ENCODE measurements at places on chromosomes 11 and 22. TPM values are rescaled to one million over a fixed set of nuclear protein-coding genes. Genes with fewer than 3 reads are reported as not detected.

Gene ANO9
- 7.2 TPM for polyA plus RNA-seq

DNA sequence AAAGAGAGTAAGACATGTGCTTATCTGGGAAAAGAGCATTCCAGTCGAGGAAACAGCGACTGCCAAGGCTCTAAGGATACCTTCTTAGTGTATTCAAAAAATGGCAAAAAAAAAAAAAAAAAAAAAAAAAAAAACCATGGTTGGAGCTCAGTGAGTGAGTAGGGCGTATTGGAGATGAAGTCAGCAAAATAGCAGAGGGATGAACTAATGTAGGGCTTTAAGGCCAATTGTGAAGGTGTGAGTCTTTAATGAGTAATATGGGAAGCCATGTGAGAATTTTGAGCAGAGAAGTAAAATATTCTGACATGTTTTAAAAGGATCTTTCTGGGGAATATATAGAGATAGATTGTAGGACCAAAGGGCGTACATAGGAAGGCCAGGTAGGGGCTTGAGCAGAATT lies 498.6 kb upstream of the ISX start:
- no peak for DNase-seq

DNA sequence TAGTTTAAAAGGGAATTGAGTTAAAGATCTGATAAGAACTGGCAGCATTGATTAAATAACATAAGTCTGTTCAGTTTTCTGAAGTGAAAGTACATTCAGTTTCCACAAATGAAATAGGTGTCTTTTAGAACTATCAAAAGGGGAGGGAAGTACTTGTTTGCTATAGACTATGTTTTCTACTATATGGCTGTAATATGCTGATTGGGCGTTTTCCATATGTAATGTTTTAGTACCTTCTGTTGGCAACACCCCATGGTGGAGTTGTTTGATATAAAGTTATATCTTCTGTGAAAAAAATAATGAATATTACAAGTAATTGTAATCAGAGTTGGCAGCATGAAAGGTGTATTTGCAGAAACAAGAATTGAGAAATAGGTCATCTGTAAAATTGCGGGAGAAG lies 237.6 kb downstream of the JRKL start:
- no peak for DNase-seq

GRCh38 chr11:60357771-60358170 lies 20.6 kb upstream of the MS4A7 start:
- no peak for DNase-seq

Gene C11orf65
- polyA plus RNA-seq = 1.9 TPM

DNA sequence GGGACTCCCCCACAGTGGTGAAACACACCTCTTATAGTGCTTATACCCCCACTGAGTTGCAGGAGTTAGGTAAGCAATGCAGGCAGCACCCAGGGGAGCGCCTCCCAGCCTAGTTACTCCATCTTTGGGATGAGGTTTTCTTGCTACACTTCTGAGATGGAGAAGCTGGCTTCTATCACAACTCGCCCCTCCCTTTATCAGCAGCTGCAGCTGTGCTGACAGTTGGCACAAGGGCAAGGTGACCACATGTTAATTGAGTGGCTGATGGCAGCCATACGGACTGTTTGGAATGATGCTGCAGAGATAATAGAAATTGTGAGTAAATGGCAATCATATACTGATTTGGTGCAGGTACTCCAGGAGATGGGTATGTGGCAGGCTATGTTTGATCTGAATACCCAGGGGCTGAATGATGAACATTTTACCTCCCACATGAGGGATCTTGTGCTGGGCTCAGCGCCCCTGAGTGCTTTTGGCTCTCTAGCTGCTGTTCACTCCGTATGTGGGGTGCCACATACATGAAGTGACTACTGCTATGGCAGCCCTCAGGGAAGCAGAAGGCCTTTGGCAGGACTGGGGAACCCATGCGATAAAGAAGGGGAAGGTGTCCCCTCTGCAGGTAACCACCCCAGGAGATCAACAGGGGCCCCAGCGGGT lies 29.2 kb upstream of the KCNA4 start:
- no peak for DNase-seq

Gene LRRC74B
- 1.2 TPM for polyA plus RNA-seq

GRCh38 chr11:36713715-36714114 lies 115.7 kb upstream of the RAG2 start:
- no peak for DNase-seq

GRCh38 chr11:10097615-10098014 lies 196.4 kb downstream of the SBF2 start:
- DNase-seq = no peak

GRCh38 chr11:5550440-5551095 lies 2.2 kb upstream of the OR52H1 start:
- DNase-seq = no peak

DNA sequence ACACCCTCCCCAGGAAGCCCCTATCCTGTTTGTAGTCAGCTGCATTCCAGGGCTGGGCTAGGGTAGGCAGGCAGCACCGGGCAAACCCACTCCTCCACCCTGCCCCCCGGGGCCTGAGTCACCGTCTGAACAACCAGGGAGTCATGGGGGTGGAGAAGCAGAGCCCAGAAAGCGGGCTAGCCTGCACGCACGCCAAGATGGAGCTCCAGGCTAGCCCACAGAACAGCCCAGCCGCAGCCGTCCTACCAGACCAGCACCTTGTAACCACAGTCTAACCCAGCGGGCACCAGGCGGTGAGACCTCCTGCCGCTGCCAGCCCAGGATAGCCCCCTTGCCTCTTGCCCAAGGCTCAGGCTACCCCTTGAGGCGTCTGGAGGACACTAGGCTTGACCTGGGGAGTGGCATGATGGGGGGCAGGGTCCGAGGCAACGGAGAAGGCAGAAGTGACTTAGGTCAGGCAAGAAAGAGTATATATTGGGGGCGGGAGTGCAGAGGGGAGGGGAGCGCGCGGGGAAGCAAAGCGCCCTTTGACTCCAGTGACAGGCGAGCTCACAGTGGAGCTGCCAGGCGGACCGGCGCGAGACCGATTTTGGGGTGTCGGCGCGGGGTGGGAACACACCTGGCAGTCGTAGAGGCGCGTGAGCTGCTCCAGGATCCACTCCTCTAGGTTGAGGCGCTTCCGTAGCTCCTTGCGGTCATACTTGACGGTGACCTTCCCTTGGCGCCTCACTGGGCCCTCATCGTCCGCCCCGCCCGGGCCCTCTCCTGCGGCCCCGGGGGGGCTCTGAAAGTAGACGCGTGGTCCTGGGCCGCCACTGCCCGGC lies 734 bp downstream of the PPP1R14B start:
- DNase-seq = no peak

- no peak for DNase-seq
These were observed 604.7 kb downstream of the TBC1D22A start for GRCh38 chr22:47367107-47367690.

GRCh38 chr11:46112961-46113607 lies 8.2 kb downstream of the PHF21A start:
- DNase-seq = peak; percentile 36

- DNase-seq = no peak
These were observed 15.5 kb upstream of the RAC2 start for GRCh38 chr22:37259540-37260029.

Gene PRR33
- polyA plus RNA-seq = 0.47 TPM

- DNase-seq = no peak
These were observed 35.0 kb downstream of the HIRA start for GRCh38 chr22:19396561-19396933.

Gene SERHL2
- 7.9 TPM for polyA plus RNA-seq

Gene POU2AF2
- polyA plus RNA-seq = 0.09 TPM

GRCh38 chr11:78883506-78883905 lies 308.8 kb upstream of the NARS2 start:
- no peak for DNase-seq

DNA sequence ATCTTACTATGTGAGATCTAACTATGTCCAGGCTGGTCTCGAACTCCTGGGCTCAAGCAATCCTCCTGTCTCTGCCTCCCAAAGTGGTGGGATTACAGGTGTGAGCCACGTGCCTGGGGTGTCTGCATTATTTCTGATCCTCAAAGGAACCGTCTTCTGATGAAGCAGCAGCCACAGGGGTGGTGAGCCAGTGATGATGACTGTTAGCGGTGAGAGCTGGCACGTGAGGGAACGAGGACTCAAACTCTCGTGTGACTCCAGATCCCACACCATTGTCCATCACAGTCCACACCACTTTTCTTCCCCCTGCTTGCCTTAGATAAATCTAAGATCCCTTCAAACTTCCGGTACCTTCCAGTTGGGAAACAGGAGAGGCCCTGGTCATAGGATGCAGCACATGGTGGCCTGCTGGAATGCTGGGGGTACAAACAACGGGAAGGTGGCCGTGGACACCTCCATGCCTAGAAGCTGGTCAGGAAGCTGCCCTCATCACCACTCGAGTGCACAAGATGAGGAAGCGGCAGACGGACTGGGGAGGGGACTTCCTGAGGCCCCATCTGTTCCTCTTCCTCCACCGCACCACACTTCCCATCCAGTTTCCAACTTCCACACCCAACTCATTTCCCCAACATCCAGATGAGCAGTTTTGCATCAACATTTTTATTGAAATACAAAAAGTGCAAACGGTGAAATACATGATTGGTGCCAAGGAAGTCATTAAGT lies 23.8 kb downstream of the ARHGAP1 start:
- no peak for DNase-seq

GRCh38 chr11:132520199-132520598 lies 1012.1 kb downstream of the OPCML start:
- no peak for DNase-seq

Gene MAP6
- polyA plus RNA-seq = 9.7 TPM

GRCh38 chr11:45942381-45942780 lies 19.9 kb downstream of the LARGE2 start:
- no peak for DNase-seq

- no peak for DNase-seq
These were observed 4.3 kb downstream of the ZC3H7B start for GRCh38 chr22:41305646-41306045.

DNA sequence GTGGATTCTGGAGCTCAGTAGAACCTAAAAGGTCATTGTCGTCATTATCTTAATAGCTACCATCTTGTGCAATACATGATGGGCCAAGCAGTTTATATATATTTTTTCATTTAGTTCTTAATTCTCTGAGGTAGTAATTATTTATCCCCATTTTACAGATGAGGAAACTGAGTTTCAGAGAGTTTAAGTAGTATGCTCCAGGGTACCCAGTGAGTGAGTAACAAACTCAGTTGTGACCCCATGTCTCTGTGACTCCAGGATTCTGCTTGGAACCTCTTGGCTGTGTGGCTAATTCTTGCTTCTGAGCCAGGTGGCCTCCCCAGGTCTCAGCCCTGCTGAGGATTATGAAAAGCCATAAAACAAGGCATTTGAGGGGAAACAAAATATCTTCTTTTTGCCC lies 82.6 kb downstream of the CEP164 start:
- DNase-seq = no peak

- no peak for DNase-seq
These were observed 39.3 kb downstream of the CCDC81 start for GRCh38 chr11:86414032-86414431.

DNA sequence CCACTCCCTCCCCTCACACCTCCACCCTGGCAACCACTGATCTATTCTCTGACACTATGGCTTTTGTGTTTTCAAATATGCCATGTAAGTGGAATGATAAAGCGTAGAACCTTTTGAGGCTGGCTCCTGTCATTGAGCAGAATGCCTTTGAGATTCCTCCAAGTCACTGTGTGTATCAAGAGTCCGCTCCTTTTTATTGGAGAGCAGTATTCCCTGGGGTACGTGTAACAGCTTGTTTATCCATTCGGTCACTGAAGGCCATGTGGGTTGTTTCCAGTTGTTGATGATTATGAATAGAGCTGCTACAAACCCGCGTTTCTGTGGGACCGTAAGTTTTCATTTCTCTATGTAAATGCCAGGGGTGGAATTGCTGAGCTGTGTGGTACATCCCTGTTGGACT lies 10.3 kb downstream of the TP53I11 start:
- DNase-seq = no peak

DNA sequence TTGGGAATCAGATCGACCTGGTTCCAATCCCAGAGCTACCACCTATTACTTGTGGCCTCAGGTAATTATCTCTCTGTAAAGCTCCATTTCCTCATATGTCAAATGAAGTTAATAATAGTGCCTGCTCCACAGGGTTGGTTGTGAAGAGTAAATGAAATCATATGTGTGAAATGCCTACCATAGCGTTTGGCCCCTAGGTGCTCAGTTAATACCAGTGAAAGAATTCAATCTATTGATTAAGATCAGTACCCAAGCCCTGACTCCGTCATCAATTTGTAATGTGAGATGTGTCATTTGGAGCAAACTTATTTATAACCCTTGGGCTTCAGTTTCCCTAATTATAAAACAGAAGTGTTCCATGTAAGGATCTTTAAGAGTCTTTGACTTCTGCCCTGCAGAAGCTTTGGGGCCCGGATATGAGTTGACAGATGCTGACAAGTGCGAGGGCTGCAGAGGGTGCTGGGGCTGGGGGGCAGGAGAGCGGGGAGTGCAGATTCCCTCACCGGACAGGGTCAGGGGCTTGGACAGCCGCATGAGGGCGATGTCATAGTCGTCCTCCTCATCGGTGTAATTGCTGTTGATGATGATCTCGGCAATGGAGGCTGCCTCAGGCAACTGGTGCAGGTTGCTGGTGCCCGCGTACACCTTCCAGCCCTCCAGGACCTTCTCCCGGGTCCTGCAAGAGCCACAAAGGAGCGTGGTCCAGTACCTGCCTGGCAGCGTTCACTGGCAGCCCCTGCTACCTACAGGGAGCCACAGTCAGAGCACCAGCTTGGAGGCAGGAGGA lies 20.9 kb downstream of the TMPRSS13 start:
- no peak for DNase-seq

DNA sequence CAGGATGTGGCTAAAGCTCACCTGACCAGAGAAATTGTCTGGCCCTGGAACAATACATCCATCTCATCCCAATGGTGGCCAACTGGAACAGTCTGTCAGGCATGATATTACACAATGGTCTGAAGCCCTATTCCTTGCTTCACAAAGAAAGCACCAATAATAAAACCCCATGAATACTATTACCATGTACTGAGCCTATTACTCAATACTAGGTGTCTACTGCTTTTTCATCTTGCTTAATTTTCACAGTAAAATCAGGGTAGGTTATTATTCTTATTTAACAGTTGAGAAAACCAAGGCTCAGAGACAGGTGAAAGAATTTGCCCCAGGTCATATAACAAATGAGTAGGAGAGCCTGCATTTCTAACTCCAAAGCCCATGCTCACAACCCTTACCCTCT lies 68.9 kb upstream of the CAPRIN1 start:
- DNase-seq = no peak

Gene ZFP91
- 61.8 TPM for polyA plus RNA-seq

GRCh38 chr11:2663506-2663905 lies 36.3 kb downstream of the KCNQ1OT1 start:
- DNase-seq = no peak

DNA sequence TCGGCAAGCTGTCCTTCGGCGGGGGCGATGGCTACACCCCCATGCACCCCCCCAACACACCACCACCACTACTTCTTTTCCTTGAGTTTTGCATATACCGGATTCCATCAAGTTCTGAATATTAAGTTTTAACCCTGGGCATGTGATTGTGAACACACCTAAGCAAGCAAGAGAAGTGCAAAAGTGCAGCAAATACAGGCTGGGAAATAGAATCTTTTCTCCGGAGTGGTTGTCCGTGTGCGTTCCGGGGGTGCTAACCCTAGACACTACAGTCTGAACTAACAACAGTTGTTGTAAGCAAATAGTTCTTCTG lies 574 bp downstream of the PRSS23 start:
- no peak for DNase-seq

GRCh38 chr22:38824585-38824984 lies 19.2 kb downstream of the NPTXR start:
- peak; percentile 79 for DNase-seq

GRCh38 chr22:34886812-34887211 lies 179.1 kb upstream of the ISX start:
- DNase-seq = no peak

Gene RBMXL2
- polyA plus RNA-seq = not detected
